ENCODE measurements at places on chromosomes 1 and 21. TPM values are rescaled to one million over a fixed set of nuclear protein-coding genes. Genes with fewer than 3 reads are reported as not detected.

Gene B3GALT5
- 0.02 TPM for total RNA-seq

Gene TNNI3K
- total RNA-seq, result not detected

Gene SRRM1
- 18.1 TPM for total RNA-seq

DNA sequence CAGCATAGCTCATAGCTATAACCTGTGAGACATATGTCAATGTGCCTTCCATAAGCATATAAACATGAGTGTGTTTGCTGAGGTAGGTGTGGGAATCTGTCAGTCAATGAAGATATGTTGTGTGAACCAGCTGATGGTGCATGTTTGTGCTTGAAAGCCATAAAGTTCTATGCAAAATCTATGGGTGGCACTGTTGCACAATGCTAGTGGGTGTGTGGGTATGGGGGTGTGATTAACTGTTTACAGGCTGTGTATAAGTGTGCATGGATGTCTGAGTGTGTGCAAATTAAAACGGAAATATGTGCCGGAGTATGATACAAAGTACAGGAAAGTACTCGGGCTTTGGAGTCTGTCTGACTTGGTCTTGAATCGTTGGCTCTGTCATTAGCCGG is 1.0 kb upstream of the ATP2B4 start:
- DNase-seq, result no peak

Gene OR6N1
- total RNA-seq, result not detected

DNA sequence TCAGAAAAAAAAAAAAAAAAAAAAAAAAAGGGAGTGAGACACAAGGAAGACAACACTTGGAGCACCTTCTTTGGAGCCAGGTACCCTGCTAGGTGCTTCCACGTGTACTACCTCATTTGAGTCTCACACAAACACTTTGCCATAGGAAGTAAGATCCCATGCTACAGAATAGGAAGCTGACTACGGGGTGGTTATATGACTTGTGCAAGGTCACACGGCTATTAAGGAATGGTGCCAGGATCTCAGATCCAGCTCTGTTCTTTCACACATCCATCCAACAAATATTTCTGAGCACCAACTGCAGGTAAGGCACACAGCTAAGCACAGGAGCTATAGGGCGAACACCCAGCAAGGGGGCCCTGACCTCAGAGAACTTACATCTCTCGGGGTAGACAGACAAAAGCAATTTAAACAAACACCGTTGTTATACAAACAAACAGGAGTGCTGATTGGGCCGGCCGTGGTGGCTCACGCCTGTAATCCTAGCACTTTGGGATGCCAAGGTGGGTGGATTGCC is 22.4 kb downstream of the PTAFR start:
- no peak for DNase-seq
